ENCODE measurements at places on chromosomes 5 and 9.

- no peak for DNase-seq
Measured at GRCh38 chr5:174073122-174073660, 27.7 kb downstream of the NSG2 start.

DNA sequence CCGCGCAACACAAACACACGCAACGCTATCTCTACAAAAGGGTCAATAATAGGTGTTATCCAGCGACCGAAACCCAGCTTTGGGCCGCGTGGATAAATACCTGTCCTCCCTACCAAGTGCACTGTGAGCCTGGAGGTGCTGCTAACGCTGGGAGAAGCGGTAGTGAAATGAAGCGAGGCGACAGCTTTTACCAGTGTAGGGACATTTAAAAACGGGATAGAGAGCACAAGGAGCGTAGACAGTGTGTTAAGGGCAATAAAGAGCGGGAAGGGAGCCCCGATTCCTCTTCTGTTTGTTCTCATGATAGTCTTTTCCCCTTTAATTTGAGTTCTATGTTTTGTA is 421 bp upstream of the DEPDC1B start:
- no peak for DNase-seq

GRCh38 chr9:90521811-90522570 is 120.6 kb downstream of the DIRAS2 start:
- no peak for DNase-seq

GRCh38 chr5:133287500-133287899 is 235.7 kb downstream of the HSPA4 start:
- DNase-seq, result no peak

GRCh38 chr9:70466976-70467561 is 52.6 kb upstream of the KLF9 start:
- no peak for DNase-seq

DNA sequence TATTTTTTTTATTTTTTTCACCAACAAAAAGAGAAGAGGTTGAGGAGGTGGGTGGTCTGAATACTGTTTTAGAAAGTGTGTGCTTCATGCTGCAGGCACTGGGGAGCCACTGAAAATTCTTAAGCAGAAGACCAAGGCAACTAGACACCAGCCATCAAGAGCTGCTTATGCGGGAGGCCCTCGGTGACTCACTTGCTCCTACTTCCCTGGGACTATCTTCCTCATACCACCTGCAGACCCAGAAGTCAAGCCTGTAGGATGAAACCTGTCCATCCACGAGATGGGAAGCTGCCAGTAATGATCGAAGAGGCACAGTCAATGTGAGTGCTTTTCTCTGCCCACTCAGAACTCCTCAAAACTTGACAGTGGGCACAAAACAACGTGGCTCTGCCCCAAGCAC is 125.8 kb upstream of the SLC44A1 start:
- DNase-seq, result no peak

DNA sequence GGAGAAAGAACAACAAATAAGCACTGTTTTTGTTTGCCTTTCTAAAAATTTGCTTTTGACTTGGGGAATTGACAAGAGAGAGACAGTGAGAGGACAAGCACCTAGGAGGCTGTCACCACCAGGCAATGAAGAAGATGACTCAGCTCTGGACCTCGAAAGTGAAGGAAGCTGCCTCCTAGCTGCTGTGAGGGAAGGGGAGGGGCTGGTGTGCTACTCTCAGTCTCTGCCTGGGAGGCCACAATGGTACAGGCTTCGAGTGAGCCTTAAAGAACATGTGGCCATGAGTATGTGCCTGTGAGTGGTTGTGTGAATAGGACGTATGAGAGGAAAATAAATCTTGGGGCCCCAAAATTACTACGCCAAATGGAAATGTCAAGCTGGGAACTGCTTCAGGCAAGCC is 7.1 kb upstream of the PLK2 start:
- no peak for DNase-seq

- DNase-seq, result no peak
Measured at GRCh38 chr5:54669845-54670244, 152.3 kb downstream of the SNX18 start.

DNA sequence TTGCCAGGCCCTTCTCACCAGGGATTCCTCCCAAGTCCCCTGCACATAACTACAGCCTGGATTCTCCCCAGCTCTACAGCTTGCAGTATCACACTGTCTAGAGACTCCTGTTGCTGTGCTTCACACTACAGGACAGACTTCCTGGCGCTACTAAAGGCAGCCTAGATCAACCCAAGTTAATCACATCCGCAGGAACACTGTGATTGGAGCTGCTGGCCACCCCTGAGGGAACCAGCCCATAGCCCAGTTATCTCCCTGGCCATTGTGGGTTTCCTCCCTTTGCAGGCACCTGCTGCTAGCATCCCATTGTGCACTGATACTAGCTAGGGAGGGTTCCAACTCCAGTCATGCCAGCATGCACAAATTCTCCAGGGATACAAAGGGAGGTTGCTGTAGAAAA is 53.5 kb downstream of the NLN start:
- no peak for DNase-seq

DNA sequence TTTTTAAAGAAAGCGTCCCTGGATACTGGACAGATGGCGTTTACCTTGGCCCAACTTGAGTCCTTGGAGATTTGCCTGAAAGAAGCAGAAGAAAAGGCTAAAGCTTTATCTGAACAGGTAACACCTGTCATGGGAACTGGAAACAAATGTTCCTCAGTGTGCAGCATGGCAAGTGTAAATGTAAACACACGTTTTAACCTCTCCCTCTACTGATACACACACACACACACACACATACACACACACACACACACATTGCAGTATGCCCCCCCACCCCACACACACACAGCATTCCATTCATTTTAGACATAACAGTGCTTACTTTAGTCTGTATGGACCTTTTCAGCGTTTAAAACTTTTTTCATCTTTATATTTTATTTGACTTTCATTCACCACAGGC is 51.1 kb downstream of the CCDC192 start:
- DNase-seq, result no peak

- DNase-seq, result no peak
Measured at GRCh38 chr5:81898403-81898802, 73.4 kb upstream of the ATG10 start.

- DNase-seq, result no peak
Measured at GRCh38 chr5:175463641-175464040, 14.7 kb upstream of the SFXN1 start.

- DNase-seq, result no peak
Measured at GRCh38 chr9:107624234-107624948, 134.8 kb upstream of the KLF4 start.

DNA sequence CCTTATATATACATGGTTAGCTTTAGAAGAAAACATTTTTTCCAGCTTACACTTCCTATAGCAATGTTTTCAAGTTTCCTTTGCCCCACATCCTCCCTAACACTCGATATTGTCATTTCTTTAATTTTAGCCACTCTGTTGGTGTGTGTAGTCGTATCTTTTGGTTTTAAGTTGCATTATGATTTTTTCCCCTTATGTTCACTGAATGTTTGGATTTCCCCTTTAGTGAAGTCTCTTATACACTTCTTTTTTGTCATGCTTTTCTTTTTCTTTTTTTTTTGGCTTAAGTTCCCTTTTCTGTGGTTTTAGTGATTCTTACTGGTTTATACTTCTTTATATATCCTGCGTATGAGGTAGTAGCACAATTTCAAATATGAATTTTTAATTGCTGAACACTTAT is 58.8 kb downstream of the KDM4C start:
- no peak for DNase-seq

DNA sequence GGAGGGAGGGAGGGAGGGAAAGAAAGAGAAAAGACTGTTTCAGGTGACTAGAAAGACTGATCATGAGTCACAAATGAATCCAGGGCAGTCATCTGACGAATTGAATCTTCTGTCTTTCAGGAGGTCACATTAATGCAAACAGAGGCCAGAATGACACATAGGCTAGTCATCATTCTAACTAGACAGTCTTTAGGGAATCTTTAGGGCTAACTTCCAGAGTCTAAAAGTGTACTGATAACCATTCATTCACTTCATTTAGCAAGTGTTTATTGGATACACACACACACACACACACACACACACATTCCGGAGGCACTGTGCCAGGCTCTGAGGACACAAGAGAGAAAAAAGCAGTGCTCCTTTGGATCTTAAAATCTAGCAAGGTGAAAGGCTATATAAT is 156.7 kb downstream of the EBF1 start:
- no peak for DNase-seq

GRCh38 chr5:140673187-140673976 is at the start of gene DND1:
Gene DND1 (minus strand): TSS chr5:140673576. CDS start chr5:140673542, 34 bp downstream.
- no peak for DNase-seq

- no peak for DNase-seq
Measured at GRCh38 chr5:134458234-134459009, 46.7 kb upstream of the CDKN2AIPNL start.

- no peak for DNase-seq
Measured at GRCh38 chr9:137892424-137893191, 15.0 kb downstream of the CACNA1B start.

DNA sequence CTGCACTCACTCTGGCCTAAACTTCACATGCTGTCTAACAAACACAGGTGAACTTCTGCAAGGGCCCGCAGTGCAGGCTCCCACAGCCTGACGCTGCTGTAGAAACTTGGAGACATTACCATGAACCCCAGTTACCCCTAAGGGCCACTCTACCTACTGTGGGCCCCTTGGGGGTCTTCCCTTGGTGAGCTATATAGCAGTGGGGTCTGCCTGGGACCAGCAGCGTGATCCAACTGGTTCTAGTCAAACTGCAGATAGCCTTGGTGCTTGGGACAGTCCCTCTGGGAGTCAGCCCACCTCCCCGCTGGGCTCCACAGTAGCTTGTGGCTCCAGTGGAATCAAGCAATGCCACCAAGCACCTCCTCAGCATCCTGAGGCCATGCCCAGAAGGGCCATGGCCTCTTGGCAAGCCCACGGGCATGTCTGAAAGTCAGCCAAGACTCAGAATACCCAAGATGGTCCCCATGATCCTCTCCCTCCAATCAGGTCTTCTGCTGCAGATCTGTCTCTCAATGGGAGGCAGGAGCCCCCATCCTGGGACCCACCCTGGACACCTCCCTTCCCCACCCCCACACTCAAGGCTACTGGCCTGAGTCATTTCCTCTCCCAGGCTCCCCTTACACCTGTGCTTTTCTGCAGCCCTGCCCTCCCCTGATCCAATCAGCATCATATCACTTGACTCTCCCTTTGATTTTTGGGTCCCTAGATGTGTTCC is 230.0 kb upstream of the IRX1 start:
- no peak for DNase-seq

DNA sequence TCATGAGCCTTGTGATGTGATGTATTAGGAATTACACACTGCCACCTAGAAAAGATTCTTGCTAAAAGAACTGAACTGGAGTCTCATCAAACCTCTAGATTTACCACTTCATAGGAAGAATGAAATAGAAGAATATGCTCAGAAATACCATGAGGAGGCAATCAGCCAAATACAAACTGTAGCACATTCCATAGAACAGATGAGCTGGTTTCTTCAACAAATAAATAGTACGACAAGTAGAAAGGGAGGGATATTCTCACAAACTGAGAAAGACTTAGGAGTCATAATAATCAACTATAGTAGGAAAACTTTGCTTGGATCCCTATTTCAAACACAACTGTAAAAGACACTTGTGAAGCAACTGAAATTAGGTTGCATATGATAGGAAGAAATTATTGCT is 15.4 kb downstream of the PLGRKT start:
- DNase-seq, result no peak

DNA sequence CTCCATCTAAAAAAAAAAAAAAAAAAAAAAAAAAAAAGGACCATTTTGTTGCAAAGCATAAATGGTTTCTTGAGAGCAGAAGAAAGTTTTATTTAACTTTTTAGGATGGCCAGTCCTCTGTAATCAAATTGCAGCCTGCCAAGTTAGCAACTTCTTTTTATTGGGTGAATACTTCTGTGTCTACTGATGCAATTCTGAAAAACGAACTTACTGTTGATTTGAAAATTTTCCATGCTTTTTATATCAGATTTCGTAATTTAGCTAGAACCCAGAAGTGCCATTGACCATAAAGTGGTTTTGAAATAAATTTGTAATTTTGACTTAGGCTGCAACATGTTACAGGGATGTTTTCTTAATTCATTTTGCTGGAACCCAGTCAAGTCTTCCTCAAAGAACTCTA is 269.1 kb upstream of the ACTBL2 start:
- DNase-seq, result no peak

- no peak for DNase-seq
Measured at GRCh38 chr9:3386753-3387152, 139.0 kb downstream of the RFX3 start.

GRCh38 chr5:1130218-1130946 is 18.5 kb upstream of the SLC12A7 start:
- DNase-seq, result no peak

GRCh38 chr9:35604578-35605350 is at the start of gene TESK1:
Gene TESK1 (plus strand): TSS chr9:35605262. CDS start chr9:35605620, 358 bp downstream.
- DNase-seq, result peak; percentile 53

- no peak for DNase-seq
Measured at GRCh38 chr5:65290677-65291076, 191.0 kb downstream of the ADAMTS6 start.

GRCh38 chr9:6444128-6444527 is 31.1 kb downstream of the UHRF2 start:
- no peak for DNase-seq

DNA sequence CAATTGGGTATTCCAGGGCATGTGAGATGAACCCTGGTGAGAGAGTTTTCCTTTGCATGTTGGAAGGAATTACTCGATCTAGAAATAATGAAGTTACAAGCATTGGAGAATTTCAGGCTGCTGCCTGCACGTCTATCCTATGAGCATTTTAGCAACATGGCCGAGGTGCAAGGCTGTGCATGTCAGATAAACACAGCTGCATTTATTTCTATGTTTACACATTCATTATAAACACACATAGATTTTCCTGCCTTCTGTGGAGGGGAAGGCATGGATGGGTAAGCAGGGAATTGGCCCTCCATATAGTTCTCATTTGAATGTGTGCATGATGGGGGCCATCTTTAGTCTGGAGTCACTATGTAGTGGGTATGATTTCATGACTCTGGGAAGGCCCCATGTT is 42.3 kb downstream of the AOPEP start:
- DNase-seq, result no peak

DNA sequence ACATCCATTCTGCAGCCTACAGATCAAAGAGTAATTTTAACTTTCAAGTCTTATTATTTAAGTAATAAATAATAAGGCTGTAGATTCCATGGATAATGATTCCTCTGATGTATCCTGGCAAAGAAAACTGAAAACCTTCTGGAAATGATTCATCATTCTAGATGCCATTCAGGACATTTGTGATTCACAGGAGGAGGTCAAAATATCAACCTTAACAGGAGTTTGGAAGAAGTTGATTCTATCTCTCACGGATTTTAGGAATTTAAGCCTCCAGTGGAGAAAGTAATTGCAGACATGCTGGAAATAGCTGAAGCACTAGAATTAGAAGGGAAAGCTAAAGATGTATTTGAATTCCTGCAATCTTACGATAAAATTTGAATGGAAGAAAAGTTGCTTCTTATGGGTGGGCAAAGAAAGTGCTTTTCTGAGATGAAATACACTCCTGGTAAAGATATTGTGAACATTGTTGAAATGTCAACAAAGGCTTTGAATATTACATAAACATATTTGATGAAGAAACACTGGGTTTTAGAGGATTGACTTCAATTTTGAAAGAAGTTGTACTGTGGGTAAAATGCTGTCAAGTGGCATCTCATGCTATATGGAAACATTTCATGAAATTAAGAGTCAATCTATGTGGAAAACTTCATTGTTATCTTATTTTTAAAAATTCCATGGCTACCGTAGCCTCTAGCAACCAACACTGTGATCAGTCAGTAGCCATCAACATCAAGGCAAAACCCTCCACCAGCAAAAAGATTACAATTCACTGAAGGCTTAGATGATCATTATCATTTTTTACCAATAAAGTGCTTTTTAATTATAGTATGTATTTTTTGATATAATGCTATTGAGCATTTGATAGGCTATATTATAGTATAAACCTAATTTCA is 1141.0 kb downstream of the CDH12 start:
- no peak for DNase-seq

GRCh38 chr5:88952996-88953643 is 70.1 kb upstream of the MEF2C start:
- DNase-seq, result no peak

Measured in stimulated activated CD8-positive, alpha-beta memory T cell treated with anti-CD3 and anti-CD28 coated beads, Interleukin-15, amount 100 ng/mL, for 24 hours (primary cell).